Heart right ventricle (tissue), 16 donors: ENCODE measurements at places on chromosomes 16 and 17.

- DNase-seq: peak; percentile 60
Measured at GRCh38 chr17:45316434-45317110, at the start of gene MAP3K14. MAP3K14 (minus strand) TSS chr17:45317020; CDS start chr17:45290745, 26,275 bp downstream.

DNA sequence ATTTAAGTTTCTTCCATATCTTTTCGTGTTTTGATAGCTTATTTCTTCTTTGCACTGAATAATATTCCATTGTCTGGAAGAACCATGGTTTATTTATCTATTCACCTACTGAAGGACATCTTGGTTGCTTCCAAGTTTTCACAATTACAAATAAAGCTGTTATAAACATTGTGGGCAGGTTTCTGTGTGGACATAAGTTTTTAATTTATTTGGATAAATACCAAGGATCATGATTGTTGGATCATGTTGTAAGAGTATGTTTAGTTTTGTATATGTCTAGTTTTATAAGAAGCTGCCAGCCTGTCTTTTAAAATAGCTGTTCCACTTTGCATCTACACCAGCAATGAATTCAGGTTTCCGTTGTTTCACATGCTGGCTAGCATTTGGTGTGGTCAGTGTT, 339.4 kb downstream of the CDH11 start:
- DNase-seq: no peak

GRCh38 chr17:28906706-28907438, 4.0 kb upstream of the DHRS13 start:
- DNase-seq: no peak

DNA sequence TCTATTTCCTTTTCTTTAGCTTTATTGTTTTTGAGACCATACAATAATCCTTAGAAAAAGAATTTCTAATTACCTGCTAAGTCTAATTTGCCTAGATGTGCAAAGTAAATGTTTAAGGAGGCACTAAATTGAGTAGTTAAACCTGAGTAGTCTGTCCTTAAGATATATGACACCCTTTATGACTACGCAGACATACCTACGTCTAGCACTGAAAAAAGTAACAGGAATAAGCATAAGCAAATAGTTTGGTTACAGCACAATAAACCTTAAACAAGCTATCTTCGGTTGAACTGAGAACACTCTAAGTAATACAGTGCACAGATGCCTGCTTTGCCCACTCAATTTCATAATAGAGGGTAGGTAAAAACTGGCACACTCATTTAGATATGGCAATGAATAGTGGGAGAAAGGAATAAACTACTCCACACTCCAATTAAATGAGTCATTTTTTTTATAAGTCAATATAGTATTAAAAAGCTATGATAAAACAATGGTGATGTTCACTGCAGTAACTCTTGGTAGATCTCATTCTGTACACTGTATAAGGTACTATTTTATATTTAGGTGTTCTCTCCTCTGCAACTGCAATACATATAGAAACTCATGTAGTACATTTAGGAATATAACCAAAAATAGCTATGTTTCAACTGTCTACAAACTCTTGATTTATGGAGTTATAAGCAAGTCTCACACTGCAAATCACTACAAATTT, 19.7 kb upstream of the INTS2 start:
- no peak for DNase-seq

GRCh38 chr16:86634292-86634691, 55.9 kb downstream of the FOXL1 start:
- no peak for DNase-seq

DNA sequence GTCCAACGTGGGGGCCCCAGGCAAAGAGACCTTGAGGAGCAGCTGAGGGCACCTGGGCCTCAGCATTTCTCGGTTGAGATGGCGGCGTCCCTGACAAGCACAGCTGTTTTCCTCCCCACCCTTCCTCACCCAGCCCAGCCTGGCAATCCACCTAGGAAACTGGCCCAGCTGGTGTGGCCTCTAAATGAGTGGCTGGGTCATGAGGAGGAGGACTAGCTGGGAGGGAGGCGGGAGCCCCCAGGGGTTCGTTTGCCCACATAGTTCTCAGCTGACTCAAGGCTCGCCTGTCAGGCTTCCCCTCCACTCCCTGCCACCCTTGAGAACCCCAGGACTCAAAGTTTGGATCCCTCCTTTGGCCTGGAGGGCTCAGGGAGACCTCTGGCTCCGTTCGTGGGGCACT, 5.9 kb downstream of the RNF222 start:
- no peak for DNase-seq

DNA sequence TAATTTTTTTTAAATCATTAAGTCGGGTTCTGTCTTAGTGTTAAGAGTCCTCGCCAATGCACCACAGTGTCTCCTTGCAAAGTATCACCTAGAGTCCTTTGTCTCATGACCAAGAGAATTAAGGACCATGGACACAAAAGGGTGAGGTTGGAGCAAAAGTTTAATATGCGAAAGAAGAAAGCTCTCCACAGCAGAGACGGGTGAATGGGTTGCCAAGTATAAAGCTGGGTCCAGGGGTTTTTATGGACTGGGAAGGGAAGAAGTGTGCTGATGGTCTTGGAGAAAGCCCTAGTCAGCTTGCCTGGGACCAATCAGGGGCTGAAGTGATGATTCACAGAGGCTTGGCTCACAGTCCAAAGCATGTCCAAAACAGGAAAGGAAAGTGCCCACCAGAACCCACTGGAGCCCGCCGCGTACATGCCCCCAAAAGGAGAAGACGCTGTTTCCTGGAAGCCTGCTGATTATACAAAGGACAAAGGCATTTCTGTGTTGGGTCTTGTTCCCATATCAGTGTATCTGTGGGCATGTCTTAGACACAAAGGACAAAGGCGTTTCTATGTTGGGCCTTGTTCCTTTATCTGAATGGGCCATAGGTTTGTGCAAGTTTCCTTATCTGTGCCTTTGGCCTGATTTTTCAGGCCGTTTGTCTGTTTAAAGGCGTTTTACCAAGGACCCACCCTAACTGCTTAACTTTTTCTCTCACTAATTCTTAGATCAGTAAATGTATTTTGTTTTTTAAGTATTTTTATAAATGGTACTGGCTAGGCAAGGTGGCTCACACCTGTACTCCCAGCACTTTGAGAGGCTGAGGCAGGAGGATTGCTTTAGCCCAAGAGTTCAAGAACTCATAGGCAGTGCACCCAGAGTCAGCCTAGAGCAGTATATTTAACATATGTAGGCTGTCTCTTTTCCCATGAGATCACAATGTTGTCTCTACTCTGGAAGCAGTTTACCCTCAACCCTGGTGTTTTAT, 28.7 kb upstream of the ATF7IP2 start:
- DNase-seq: no peak

DNA sequence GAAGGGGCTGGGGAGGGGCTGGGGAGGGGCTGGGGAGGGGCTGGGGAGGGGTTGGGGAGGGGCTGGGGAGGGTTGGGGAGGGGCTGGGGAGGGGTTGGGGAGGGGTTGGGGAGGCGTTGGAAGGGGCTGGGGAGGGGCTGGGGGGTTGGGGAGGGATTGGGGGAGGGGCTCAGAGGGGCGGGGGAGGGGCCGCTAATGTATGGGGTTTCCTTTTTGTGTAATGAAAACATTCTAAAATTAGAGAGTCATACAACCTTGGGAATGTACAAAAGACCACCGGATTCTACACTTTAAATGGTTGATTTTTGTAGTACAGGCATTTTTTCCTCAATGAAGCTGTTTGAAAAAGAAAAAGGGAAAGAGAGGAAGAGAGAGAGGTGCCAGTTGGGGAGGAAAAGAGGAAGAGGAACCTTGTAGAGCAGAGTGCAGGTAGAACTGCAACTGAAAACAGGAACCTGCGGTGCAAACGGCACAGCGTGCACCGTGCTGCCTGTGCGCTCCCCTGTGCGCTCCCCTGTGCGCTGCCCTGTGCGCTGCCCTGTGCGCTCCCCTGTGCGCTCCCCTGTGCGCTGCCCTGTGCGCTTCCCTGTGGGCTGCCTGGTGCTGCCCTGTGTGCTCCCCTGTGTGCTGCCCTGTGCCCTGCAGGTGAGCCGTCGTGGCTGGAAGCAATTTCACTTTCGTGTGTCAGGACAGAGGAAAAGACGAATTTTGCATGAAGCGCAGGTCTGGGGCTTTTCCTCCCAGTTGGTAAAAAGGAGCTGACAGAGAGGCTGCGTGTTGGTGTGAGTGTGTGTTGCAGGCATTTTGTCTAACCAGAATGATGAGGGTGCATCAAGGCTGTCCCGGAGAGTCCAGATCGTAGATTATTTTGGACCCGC, 40.8 kb downstream of the METRNL start:
- no peak for DNase-seq

- no peak for DNase-seq
Measured at GRCh38 chr17:41910701-41911391, 7.9 kb downstream of the ACLY start.

GRCh38 chr17:9095390-9095789, 74.1 kb downstream of the NTN1 start:
- DNase-seq: no peak

DNA sequence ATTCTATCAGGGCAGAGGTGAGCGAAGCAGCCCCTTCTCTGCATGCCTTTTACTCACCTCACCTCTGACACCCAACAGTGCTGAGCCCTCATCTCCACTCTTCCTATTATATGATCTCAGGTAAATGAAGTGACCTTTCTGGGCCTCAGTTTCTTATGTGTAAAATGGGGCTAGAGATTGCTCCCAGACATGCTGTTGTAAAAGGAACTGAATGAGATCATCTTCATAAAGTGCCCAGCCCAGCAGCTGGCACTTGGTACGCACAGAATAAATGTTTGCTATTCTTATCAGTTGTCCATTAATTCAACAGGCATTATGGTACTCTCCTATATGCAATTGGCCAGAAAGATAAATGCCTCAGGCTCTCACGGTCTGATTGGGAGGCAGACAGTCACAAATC, 4.5 kb upstream of the GALK1 start:
- DNase-seq: no peak

DNA sequence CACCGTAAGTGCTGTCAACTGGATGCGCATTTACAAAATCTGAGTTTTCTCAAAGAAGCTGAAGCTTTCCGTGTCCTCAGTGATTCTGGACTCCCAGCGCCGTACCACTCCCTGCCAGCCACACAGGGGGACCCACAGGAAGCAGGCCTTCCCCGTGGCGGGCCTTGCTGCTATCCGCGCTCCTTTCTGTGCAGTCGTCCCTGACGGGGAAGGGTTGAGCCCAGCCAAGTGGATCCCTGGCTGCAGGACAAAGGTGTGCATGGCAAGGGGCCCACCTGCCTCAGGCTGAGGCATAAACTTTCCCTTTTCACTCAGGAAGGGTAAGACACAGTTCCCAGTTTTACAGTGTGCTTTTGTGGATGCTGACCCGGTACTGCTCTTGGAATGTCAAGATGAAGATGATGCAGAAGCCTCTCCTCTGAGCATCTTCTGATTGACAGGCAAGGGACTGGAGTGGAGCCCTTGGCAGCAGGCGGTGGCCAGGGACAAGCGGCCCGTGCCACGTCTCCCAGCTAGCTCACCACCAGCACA, 93.0 kb downstream of the ANKRD11 start:
- no peak for DNase-seq

DNA sequence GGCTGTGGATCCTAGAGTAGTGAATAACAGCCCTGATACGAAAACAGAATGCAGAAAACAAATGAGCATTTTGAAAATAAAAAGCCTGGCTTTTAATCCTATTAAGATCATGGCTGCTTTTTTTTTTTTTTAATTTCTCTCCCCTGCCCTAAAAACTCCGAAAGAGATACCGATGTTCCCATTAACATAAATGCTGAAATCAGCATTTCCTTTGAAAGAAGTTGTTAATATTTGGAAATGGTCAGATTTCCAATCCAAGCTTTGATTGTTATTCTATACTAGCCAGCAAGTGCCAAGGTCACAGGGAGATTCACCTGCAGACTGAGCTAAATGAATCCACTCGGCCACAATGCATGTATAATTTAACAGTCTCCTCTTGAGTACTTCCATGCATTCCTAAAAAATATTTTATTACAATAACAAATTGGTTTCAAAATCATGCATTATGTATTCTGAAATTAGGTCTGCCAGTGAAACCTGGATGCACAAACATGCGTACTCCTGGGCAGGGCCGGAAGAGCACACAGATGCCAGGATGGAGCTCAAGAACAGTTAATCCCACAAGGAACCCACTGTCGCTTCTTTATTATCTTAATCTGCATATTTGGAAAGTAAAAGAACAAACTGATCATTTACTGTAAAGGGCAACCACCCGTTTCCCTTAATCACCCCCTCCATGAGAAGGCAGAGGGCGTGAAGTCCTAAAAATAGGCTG, 521.5 kb upstream of the ZFHX3 start:
- DNase-seq: no peak

- DNase-seq: no peak
Measured at GRCh38 chr17:63196772-63197335, 230.8 kb downstream of the TANC2 start.

GRCh38 chr17:10036511-10037061, 131.5 kb upstream of the RCVRN start:
- DNase-seq: peak; percentile 79

DNA sequence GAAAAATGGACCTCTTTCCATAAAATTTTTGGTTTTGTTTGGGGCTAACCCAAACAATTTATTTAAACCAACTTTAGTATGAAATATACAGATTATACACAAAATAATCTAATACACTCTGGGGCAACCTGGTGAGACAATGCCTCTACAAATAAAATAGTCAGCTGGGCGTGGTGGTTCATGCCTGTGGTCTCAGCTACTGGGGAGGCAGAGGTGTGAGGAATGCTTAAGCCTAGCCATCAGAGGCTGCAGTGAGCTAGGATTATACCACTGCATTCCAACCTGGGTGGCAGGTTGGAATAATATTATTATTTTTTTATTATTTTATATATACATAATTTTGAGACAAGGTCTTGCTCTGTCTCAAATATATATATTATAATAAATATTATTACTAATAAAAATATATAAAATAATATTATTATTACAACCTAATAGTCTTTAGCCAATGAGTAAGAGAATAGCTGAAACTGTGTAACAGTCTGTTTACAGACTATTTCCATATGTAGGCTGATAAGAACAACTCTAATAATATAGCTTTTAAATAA, 50.5 kb downstream of the GLG1 start:
- DNase-seq: no peak

- DNase-seq: peak; percentile 78
Measured at GRCh38 chr16:86740906-86741799, 162.8 kb downstream of the FOXL1 start.

DNA sequence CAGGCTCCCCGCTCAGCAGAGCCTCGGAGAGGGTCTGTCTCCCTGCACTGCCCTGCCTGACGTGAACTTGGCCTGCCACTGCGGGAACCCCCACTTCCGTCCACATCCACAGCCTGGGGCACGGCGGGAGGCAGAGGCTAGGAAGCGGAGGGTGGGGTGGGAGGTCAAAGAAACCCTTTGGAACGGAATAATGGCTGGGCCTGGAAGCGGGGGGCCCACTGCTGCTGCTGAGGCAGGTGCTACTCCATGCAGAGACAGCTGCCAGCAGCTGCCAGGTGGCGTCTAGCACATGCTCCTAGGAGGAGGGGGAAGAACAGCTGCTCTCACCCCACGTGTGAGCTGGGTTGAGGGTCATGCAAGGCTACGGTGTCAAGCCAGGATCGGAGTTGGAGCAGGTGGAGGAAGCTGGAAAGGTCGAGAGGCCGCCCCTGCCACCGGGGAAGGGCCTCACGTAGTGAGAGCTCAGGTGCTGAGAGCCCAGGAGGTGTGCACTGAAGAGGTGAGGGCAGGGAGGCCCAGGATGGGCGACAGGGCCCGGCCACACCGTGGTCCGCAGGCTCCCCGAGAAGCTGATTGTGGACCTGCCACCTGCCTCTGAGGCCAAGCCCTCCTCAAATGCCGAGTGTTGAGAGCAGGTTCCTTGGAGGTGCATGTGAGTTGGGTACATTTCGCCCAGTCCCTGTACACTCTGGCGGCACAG, 9.8 kb downstream of the FSCN2 start:
- DNase-seq: no peak
